ENCODE measurements at places on chromosomes 16 and 17.

DNA sequence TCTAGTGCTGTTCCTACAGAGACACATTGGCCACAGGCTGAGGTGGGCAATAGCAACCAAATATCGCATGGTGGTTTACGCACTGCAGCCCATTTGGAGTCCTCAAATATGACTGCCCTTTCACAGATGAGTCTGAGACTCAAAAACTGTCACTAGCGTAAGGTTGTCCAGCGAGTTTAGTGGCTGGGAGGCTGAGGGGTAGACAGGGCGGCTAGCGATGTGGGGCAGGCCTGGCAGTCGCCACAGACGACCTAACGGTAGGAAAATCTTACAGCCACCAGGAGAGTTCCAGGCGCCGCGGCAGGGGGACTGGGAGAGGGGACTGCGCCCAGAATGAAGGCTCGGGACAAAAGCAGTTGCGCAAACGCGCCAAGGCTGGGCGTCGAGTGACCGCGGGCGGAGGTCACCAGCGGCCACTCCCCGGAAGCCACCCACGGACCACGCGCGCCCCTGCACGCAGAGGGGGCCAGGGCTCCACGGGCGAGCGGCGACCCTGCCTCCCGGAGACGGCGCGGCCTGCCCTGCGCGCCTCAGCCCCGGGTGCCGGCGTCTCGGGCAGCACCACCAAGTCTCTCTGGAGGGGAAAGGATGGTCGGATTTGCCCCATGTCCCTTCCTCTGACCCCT is 699 bp upstream of the MAP1LC3B start:
- H3K27me3 ChIP-seq: no peaks in the 10 kb centered on the region
- H3K36me3 ChIP-seq: peaks cover 19% of the 10 kb centered on the region
- H3K4me1 ChIP-seq: peaks cover 61% of the 10 kb centered on the region
- peak overlapping the region; percentile 97 for H3K27ac ChIP-seq
- DNase-seq: no peak
- peak overlapping the region; percentile 83 for H3K4me3 ChIP-seq

DNA sequence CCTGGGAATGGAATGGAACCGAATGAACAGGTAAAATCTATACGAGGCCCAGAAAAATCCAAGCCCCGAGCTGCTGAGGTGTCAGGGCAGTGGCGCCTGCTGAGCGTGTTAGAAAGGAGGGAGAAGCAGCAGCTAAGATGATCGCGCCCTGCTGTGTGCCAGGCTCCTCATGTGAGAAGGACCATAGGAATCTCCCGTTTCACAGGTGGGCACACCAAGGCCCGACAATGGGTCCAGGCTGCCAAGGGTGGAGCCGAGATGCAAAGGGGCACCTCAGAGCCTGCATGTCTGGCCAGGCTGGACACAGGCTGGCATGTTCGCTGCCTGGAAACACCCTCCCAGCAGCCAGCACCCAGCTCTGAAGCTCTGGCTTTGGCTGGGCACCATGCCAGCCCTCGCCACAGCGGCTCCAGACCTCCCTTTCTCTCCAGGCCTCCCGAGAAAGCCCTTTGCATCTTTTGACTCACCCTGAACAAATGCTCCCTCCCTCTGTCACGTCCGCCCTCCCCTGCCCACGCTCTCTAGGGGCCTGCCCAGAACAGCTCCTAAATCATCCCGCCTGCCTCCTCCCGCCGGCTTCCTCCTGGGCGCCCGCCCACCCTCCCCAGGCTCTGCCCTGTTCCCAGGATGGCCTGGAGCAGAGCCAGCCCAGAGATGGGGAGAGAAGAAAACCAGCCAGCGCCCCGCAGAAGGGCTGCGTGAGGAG is 217.8 kb upstream of the GSE1 start:
- no peak overlapping the region for H3K4me3 ChIP-seq
- no peak for DNase-seq
- H3K36me3 ChIP-seq: no peaks in the 10 kb centered on the region
- H3K4me1 ChIP-seq: no peaks in the 10 kb centered on the region

DNA sequence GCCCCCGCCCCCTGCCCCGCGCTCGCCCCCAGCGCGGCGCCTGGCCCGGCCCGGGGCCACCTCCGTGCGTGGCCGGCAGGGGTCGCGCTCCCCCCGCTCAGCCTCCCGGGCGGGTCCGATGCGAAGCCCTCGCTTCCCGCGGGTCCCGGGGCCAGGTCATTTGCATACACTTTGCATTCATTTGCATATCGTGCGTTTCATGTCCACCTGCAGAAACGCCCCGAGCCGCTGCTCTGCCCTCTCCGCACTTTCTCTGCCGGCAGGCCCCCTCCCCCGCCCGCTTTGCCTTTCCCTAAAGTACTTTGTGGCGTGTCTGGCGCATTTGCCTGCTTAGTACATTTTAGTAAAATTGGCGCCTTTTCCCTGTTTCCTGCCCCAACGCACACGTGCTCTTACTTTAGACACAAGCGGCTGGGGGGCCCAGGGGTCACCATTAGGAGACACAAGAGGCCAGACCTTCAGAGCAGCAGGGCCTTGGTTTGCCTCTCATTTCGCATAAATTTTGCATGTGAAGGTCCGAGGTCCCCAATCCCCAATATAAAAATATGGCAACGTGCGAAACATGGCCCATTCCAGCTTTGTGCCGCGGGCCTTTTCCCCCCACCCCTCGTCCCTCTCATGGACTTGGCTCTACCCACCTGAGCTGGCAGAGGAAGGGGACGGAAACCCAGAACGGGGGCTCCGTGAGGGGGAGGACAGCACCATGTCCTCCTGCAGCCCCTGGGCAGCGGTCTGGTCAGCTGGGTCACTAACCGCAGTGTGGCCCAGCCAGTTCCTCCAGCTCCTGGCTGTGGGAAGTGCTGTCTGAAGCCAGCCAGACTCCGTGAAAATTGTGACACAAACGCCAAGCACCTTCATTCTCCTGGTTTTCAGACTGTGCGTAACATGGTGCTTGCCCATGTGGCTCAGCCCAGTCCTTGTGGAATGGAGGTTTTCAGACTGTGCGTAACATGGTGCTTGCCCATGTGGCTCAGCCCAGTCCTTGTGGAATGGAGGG is 34.8 kb downstream of the CBFA2T3 start:
- DNase-seq: peak; percentile 50
- H3K4me1 ChIP-seq: peaks cover 6% of the 10 kb centered on the region
- H3K27me3 ChIP-seq: peaks cover 37% of the 10 kb centered on the region
- H3K36me3 ChIP-seq: no peaks in the 10 kb centered on the region

GRCh38 chr16:24978370-24978914 is 36.7 kb downstream of the ARHGAP17 start:
- no peaks in the 10 kb centered on the region for H3K27me3 ChIP-seq
- H3K4me1 ChIP-seq: peaks cover 27% of the 10 kb centered on the region
- DNase-seq: no peak

GRCh38 chr17:32936186-32936893 is 8.4 kb downstream of the TMEM98 start:
- DNase-seq: no peak
- no peak overlapping the region for H3K27ac ChIP-seq
- H3K4me3 ChIP-seq: no peak overlapping the region

GRCh38 chr17:15444805-15445204 is 22.6 kb downstream of the CDRT4 start:
- H3K27me3 ChIP-seq: no peaks in the 10 kb centered on the region
- no peak overlapping the region for H3K27ac ChIP-seq
- DNase-seq: peak; percentile 40

DNA sequence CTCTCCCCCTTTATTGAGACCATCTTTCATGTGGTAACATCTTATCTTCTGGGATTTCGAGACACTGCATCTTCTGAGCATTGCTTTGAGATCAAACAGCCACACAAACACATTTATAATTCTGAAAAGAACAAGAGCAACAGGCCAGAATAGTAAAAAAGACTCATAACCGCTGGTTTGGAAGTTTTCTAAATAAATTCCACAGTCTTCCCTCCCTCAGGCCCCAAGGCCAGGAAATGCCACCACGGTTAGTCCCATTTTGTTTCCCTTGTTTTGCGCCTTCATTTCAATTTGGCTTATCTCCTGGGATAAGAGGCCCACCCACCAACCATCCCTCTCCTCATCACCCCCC is 25.3 kb downstream of the LITAF start:
- H3K27ac ChIP-seq: peak overlapping the region; percentile 99
- H3K4me1 ChIP-seq: peaks cover 84% of the 10 kb centered on the region
- no peak for DNase-seq
- peak overlapping the region; percentile 81 for H3K4me3 ChIP-seq

- no peak for DNase-seq
- no peaks in the 10 kb centered on the region for H3K36me3 ChIP-seq
- no peak overlapping the region for H3K4me3 ChIP-seq
- H3K27ac ChIP-seq: no peak overlapping the region
- no peaks in the 10 kb centered on the region for H3K4me1 ChIP-seq
These were observed 36.0 kb downstream of the WFDC1 start for GRCh38 chr16:84330685-84331050.

- H3K36me3 ChIP-seq: no peaks in the 10 kb centered on the region
- no peaks in the 10 kb centered on the region for H3K27me3 ChIP-seq
- H3K4me3 ChIP-seq: no peak overlapping the region
- H3K27ac ChIP-seq: no peak overlapping the region
These were observed 6.0 kb downstream of the GAA start for GRCh38 chr17:80107231-80108021.

DNA sequence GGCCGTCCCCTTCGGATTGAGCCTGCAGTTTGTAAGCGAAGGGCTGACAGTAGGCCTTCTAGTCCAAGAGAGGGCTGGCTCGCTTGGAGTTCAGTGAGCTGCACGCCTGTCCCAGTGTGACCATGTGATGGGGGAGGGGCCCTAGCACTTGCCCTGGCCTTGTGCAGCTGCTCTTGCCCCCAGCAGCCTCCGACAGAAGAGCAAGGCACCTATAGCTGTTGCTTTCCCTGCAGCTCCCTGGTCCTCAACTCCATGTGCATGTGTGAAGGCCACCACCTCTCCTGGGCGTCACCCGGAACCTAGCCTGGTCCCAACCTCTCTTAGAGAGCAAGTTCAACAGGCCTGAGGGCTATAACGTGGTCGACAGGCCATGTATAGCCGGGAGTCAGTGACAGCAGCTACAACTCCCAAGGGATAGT is 5.6 kb downstream of the SPHK1 start:
- H3K27me3 ChIP-seq: no peaks in the 10 kb centered on the region
- H3K4me3 ChIP-seq: no peak overlapping the region
- peaks cover 4% of the 10 kb centered on the region for H3K36me3 ChIP-seq
- H3K4me1 ChIP-seq: peaks cover 12% of the 10 kb centered on the region
- H3K27ac ChIP-seq: no peak overlapping the region

GRCh38 chr17:9935408-9935807 is 30.3 kb upstream of the RCVRN start:
- no peak for DNase-seq
- no peak overlapping the region for H3K4me3 ChIP-seq
- H3K27ac ChIP-seq: no peak overlapping the region
- no peaks in the 10 kb centered on the region for H3K36me3 ChIP-seq
- no peaks in the 10 kb centered on the region for H3K27me3 ChIP-seq

DNA sequence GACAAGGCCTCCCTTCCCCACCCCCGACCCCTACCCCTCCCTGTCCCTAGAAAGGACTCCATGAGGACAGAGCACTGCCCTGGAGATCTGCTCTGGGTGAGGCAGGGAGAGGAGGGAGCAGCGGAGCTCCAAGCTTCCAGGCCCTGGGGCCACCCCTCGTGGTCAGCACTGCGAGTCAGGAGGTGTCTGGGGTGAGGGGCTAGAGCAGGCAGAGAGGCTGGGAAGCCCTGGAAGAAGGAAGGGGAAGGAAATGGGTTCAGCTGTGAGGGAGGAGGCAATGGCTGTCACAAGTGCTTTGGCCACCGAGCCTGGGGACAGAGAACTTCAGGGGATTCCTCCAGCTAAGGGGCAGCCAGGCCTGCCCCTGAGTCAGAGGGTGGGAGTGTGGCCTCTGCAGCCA is 28.2 kb upstream of the DNAI2 start:
- no peaks in the 10 kb centered on the region for H3K4me1 ChIP-seq
- H3K27ac ChIP-seq: no peak overlapping the region
- no peak for DNase-seq
- no peaks in the 10 kb centered on the region for H3K27me3 ChIP-seq

DNA sequence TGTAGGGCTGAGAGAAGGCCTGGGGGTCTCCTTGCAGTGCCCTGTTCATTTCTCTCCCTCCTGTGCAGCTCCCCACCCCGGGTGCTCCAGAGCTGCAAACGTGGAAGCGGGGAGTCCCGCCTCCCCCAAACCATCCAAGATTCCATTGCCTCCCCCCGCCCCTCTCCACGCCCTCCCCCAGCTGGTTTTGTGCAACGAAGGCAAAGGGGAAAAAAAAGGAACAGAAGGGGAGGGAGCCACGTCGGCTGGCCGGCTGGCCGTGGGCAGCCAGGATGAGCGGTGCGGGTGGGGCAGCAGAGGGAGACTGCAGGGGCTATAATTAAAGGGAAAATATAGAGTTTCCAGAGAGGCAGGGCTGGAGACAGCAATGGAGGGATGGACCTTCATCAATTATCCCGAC is 1.7 kb upstream of the COL1A1 start:
- H3K36me3 ChIP-seq: no peaks in the 10 kb centered on the region
- H3K4me3 ChIP-seq: no peak overlapping the region
- DNase-seq: no peak
- peaks cover 59% of the 10 kb centered on the region for H3K27me3 ChIP-seq
- H3K4me1 ChIP-seq: peaks cover 25% of the 10 kb centered on the region
- H3K27ac ChIP-seq: no peak overlapping the region

DNA sequence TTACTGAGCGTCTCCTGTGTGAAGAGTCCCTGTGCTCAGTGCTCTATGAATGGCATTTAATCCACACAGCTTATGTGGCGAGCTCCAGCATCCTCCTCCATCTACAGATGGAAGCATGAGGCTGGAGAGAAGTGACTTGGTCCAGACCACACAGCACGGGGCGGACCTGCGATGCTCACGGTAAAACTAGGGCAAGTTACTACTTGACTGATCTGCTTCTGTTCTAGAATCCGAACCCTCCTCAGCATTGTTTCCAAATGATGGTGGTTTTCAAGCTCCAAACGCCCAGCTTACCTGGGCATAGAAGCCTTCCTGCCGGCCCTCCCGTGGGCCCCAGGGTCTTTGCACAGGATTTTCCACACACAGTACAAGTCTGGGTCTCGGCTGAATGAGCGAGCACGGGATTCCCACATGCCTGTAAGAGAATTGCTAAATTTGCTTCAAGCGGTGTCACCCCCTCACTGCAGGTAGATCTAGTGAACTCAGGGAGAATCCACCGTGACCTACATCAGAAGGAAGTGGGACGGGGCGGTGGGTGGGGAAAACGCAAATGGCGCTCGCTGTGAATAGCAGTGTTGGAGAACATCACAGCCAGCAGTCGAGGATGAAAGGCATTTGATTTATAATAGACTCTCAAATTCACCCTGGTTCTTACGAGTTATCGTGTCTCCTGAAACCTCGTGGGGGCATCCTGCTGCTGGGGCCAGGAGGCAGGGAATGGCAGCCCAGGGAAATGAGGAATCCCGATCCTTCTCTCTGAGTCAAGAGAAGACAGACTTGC is 101.1 kb downstream of the CMIP start:
- H3K36me3 ChIP-seq: no peaks in the 10 kb centered on the region
- H3K27ac ChIP-seq: no peak overlapping the region
- no peaks in the 10 kb centered on the region for H3K27me3 ChIP-seq
- no peak for DNase-seq

Data from activated CD4-positive, alpha-beta T cell treated with anti-CD3 and anti-CD28 coated beads, Interleukin-2, amount 10 ng/mL, durations not matched to agents 7 days and 5 days (primary cell).